ENCODE measurements at places on chromosomes 6 and 20.
A peak's percentile ranks its signal among the peaks of the same experiment; 100 is the strongest.

GRCh38 chr20:58889798-58890517 lies 37.4 kb downstream of the GNAS start:
- no peak for DNase-seq

- no peak for DNase-seq
Measured at GRCh38 chr6:149860834-149861602, 3.1 kb downstream of the LRP11 start.

DNA sequence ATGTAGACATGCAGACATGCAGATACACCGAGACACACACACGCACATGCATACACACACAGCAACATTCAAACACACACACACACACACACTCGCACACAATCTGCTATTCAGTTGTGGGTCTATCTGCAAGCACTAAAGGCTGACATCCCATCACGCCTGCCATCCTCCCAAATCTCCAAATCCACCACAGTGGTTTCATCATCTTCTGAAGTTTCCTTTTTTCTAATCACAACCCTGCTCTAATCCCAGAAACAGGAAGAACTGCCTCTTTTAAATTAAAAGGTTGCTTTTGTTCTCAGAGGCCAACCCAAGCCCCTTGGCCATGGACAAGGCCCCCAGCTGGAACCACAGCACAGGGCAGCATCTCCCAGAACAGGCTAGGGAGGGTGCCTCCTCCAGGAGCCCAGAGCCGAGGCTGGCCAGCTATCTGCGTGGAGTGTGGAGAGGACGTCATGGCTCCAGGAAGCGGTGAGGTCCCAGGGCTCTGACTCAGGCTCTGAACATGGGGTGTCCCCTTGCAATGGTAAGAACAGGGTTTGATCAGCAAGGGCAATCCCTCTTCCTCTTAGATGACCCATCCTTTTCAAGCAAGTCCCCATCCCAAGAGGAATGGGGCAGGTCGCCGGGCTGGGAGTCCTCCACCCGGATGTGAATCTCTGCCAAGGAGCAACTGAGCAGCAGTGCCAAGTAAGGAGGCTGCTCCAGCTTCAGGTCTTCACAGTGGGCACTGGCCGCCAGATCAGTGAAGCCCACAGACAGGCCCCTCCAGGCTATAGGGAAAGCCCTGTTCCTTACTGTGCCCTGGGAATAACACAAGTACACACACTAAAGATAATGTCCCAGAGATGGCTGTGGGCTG lies 14.7 kb downstream of the FOXF2 start:
- DNase-seq: no peak

DNA sequence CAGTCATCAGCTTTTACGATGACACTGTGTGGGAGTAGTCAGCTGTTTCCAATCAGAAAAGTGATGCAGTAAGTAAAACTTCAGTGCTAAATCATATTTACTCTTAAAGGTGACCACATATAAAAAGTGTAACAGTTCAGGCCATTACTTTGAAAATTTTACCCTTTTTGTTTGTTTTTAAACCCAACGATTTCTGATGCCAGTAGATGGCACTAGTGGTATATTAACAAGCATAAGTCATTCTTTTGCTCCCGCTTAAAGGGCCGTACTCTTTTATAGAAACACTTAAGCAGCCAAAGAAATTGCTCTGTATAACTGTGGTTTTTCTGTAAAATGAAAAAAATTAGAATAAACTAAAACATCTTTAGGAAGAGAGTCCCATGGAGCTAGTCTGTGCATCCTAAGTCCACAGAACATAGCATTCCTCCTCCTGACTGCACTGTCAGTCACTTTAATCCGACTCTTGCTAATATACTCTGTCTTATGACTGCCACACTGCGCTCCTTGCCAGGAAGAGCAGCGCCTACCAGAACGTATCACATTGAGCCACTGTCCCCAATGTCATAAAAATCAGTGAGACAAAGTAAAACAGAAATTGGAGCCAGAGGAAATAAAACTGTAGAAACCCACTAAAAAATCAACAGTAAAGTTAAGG lies 25.0 kb downstream of the HEBP2 start:
- peak; percentile 17 for DNase-seq

- DNase-seq: no peak
Measured at GRCh38 chr6:121157906-121158305, 176.4 kb downstream of the TBC1D32 start.

All from hematopoietic multipotent progenitor cell (in vitro differentiated cells).